Panc1 (cell line): ENCODE measurements at places on chromosomes 7 and 10.

DNA sequence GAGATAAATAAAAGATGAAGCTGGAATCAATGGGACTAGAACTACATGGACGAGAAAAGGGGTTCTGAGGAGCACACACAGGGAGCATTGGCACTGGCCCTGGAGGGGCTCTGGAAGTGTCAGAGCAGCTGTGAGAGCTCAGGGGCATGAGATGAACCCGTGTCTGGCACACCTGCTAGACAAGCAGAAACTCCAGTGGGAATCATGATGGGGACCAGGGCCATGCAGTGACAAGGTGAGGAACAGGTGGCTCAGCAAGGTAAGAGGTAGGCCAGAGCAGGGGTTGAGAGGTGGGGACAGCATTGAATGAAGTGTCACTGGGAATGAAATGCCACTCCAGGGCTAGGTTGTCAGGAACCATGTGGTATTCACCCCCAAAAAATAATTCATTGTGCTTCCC, 588.5 kb downstream of the GRID1 start:
- no peak for DNase-seq

GRCh38 chr10:7529638-7530037, 118.8 kb upstream of the SFMBT2 start:
- DNase-seq: no peak

DNA sequence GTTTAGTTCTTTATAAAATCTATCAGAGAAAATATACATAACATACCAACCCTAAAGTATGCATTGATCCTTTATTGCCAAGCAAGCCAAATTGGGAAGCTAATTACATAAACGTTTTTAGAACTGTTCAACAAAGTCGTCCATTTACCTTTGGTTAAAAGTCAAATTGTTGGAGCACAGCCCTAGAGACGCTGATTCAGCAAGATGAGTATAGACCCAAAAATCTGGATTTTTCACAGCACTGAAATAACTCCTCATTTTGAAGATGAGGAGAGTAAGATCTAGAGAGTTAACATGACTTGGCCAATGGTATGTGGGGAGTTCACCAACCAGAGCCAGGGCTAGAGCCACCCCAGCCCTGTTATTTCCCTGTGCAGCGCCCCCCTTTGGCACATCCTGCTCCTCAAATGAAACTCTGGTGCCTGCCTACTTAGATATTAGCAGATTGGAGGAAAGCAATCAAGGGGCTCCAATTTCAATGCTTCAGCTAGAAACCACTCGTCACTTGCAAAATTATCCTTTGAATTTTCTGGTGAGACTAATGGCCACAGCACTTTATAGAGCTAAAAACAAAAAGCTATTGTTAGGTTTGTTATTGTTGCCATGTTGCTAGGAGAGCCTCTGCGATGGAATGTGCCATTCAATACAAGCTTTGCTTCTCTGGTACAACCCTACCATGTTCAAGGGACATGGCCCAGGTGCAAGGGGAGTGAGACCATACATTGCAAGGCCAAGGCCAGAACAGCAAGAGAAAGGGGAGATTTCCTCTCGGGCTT, 132.6 kb upstream of the ZEB1 start:
- DNase-seq: no peak

- peak; percentile 68 for DNase-seq
Observed at GRCh38 chr10:329361-330099, 194.3 kb downstream of the ZMYND11 start.

- DNase-seq: no peak
Observed at GRCh38 chr10:78568620-78569019, 500.1 kb upstream of the ZMIZ1 start.

GRCh38 chr7:70512761-70513160, 619.2 kb upstream of the GALNT17 start:
- no peak for DNase-seq

- no peak for DNase-seq
Observed at GRCh38 chr7:117324960-117325359, 2.1 kb upstream of the WNT2 start.

DNA sequence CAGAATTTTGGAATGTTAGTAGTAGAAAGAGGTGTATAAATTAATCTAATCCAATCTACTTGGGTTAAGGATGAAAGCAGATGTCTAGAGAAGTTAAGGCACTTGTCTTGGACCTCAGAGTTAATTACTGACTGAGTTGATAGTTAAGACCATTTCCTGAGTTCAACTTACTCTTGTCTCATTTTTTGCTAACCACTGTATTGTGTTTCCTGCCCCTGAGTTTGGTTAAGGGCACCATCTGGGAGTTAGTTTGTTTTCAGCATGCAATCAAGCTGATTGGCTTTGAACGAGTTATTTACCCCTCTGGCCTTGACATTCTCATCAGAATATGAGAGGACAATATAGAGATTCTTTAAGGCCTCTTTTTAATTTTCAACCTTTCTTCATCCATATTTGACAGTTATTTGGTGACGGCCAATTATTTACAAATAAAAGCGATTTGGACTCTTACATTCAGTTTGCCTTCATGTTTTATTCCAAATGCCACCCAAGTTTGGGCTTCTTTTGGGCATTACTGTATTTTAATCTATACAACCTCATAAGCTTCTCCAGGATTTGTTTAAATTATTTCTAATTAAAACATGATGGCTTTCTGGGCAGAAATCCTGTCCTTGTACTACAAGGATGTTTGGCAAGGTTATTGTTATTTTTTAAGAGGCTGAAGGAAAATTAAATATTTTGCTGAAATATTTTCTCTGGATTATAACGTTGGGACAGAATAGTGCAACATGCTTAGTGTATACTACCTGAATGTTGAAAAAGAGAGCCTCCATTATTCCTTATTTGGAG, 225.0 kb downstream of the CACNB2 start:
- DNase-seq: no peak

DNA sequence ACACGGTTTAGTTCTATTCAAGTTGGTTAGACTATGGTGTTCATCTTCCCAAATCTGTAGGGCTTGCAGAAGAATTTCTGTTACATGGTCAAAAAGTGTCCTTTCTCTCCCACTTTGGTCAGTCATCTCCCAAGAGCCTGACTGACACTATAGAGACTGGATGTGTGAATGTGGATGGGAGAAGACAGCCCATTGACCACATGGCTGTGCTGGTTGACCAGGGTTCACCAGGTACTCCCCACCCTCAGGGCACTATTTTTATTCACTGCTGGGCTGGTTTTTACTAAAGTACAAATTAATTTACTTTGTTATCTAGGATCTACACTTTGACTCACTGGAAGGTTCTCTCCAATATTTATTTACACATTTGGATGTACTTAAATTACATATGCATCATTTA, 2.3 kb downstream of the ZNF804B start:
- no peak for DNase-seq

GRCh38 chr7:22782616-22783232, 39.9 kb downstream of the TOMM7 start:
- peak; percentile 53 for DNase-seq

DNA sequence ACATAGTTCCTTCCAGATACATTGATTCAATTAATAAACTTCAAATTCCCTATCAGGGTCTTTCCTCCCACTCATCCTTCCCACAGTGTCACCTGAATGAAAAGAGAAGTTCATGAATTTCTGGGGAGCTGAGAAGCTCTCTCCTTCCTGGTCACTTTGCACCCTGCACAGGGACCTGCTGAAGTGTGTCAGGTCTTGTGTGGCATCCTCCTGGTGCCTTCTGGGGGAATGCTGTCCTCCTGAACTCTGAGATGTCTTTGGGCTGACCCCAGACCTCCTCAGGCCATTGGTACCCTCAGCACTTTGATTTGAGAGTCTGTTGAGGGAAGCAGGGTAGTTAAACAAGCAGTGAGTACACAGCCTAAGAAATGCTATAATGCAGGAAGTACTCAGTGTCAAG, 39.5 kb upstream of the ITGA8 start:
- no peak for DNase-seq

DNA sequence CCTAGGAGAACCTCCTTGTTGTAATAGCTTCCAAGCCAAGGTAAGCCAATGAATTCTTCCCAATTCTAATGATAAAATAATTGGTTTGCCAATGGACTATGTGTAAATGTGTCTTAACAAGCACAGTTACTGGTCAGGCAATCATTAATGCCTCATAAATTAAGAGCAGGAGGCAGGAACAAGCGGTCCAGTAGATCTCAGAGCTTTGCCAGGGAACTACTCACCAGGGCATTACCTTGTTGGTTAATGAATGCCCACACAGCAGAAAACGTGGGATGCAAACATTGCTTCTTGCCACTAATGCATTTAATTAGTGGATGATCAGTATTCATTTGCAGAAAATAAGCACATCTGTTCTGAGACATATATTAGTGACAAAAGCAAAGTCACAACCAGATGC, 26.7 kb upstream of the ZNF800 start:
- DNase-seq: no peak

- no peak for DNase-seq
Observed at GRCh38 chr7:143289421-143289820, 1.3 kb downstream of the CASP2 start.

DNA sequence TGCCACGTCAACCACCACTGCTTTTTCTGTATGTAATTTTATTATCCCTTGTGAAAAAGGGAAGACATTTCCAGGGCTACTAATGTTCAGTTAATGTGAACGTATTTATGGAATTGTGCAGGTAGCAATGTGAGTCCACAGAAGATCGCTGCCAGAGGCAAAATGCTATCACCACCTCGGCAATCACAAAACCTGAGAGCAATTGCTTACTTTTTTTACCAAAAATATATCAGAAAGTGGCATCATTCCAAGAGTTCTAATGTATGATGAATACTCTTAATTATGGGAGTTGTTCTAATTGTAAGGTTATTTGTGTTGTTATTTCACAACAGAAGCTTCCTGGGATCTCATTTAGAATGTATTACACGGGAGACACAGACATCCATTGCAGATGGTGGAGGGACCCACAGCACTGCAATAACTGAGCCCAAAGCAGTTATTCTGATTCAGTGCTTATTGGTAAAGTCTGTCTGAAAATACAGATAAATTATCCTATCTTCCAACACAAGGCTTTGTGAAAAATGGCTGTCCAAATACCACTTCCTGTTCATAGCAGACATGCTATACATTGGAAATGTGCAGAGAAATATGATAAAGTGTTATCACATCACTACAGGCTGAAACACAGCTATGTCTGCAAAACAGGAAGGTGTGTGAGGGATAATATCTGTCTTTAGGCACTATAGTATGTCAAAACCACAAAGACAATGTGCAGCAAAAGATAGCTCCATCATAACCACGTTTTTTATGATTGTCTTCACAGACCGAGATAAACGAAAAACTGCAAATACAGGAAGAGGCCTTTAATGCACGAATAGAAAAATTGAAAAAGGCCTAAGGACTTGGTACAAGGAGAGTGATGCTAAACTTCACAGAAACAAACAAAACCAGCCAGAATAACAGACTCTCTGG, 102.7 kb downstream of the CABCOCO1 start:
- no peak for DNase-seq
